ENCODE measurements at places on chromosomes 13 and 19.

GRCh38 chr13:48210178-48210577, 22.8 kb upstream of the ITM2B start:
- DNase-seq: peak; percentile 85

GRCh38 chr19:7500811-7501450, 12.1 kb upstream of the PEX11G start:
- no peak for DNase-seq

GRCh38 chr13:44972956-44973581, 16.2 kb downstream of the NUFIP1 start:
- peak; percentile 14 for DNase-seq

DNA sequence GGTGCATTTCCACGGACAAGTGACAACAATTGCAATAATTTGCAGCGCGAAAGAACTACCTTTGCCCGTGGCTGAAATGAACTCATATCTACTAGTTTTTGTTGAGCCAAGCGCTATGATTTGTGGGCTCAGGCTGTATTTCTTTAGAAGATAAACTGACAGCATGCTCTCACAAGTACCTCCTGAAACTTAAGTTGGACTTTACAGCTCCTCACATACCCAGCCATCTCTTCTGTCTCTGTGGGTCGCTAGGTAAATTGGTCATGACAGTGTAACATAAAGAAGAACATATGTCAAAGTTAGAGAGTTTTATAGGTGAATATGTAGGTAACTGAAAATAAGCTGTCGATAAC, 839 bp downstream of the COG6 start:
- no peak for DNase-seq

- no peak for DNase-seq
Measured at GRCh38 chr19:787536-787935, 9.7 kb upstream of the PTBP1 start.

- no peak for DNase-seq
Measured at GRCh38 chr19:43839139-43839538, 12.0 kb downstream of the ZNF283 start.

- DNase-seq: no peak
Measured at GRCh38 chr13:31242367-31242766, 42.6 kb downstream of the B3GLCT start.

- DNase-seq: no peak
Measured at GRCh38 chr19:39186391-39186790, 10.4 kb upstream of the NCCRP1 start.

Measured in kidney glomerular epithelial cell (primary cell).